Stimulated activated naive CD4-positive, alpha-beta T cell (primary cell): ENCODE measurements at places on chromosomes 12 and 14.

GRCh38 chr12:91928501-91928900, 217.1 kb downstream of the BTG1 start:
- no peak for DNase-seq

GRCh38 chr12:110896559-110896958, 23.8 kb downstream of the MYL2 start:
- no peak for DNase-seq

- DNase-seq: no peak
Measured at GRCh38 chr12:79512068-79512467, 178.7 kb downstream of the PAWR start.

DNA sequence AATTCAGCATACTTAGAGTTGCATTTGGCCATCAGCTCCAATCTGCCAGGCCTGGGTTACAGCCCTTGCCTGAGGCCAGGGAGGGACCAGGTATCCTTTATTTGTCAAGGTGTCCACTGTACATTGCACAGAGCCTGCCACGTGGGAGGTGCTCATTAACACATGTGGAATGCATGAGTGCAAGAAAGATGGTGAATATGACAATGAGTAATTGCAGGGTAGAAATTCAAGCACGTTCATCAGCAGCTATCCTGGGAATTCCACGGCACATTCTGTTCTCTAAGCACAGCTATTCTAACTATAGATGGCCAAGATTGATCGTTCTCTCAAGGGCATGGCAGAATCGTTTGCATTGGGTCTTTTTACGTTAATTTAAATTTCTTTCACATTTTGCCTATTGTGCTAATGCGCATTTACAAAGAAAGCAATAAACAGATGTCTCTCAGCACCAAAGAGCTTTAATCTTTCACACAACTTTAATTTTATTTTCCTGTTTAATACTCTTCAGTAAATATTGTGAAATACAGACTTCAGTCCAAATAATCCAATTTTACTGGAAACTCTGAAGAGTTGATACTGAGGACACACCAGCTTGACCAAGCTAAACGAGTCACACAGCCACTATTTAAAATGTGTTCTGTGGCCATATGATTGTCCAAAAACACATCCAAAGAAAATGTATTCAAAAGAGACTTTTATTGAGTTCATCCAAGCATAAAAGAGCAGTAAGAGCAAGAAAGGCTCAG, 1025.7 kb upstream of the TMEM132C start:
- no peak for DNase-seq

DNA sequence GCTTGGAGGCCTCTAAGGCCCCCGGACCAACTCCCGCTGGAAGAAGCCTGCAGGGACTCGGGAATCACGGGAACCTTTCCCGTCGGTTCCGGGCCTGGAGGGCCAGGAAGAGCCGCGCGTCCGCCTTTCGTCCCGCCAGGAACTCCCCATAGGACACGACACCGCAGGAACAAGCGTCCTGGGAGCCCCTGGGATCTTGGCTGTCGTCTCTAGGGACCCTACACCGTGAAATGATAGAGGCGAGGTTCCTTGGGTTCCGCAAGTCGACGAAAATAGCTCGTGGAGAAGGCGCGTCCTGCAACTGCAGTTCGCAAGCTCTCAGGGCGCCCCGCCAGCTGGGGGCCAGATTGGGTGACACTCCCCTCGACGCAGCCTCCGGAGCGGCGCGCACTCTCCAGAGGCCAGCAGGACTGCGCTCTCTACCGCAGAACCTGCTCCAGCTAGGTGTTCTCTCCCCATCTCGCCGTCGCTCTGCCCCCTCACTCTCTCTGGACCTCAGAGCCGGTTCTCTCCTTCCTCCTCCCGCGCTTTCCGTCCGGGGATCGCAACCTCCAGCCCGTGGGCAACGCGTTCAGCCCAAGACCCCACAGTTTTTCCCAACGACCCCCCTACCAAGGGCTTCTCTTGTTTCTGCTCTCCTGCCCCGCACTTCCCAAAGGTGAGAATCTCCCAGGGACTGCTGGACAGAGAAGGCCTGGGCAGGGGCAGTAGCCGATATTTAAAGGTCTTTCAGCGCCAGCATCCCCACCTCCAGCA, 776 bp downstream of the BMP4 start:
- no peak for DNase-seq

GRCh38 chr14:102551995-102552705, 40.3 kb upstream of the RCOR1 start:
- DNase-seq: no peak

- no peak for DNase-seq
Measured at GRCh38 chr12:40635141-40635731, 57.0 kb upstream of the CNTN1 start.

- no peak for DNase-seq
Measured at GRCh38 chr14:23125933-23126524, 7.0 kb upstream of the CEBPE start.

DNA sequence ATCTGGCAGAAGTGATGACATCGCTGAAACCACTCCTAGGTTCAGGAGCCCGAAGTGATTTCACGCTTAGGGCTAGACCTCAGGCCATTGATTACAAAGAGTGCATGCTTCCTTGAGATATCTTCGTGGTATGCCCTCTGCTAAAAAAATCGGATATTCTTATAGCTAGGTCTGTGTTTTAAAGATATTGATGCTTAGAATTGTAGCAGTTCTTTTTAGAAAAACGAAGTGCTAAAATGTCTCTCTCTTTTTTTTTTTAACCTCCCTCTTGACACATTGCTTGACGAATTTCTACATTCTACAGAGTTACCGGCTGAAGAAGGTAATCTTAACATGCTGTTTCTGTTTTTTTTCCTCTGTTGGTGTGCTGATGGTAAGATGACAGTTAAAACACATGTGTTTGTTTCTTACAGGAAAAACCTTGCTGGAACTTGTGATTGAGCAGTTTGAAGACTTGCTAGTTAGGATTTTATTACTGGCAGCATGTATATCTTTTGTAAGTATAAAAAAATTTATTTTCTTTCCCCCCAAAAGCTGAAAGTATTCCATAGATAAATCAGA, 1.3 kb downstream of the ATP2A2 start:
- DNase-seq: no peak

DNA sequence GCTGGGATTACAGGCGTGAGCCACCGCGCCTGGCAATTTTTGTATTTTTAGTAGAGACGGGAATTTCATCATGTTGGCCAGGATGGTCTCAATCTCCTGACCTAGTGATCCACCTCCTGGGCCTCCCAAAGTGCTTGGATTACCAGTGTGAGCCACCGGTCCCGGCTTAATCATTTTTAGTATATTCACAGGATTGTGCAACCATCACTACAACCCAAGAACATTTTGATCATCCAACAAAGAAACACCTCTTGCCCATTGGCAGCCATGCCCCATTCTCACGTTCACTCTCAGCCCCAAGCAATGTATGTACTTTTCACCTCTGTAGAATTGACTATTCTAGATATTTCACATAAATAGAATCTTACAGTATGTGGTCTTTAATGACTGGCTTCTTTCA, 19.9 kb downstream of the SP1 start:
- DNase-seq: no peak

DNA sequence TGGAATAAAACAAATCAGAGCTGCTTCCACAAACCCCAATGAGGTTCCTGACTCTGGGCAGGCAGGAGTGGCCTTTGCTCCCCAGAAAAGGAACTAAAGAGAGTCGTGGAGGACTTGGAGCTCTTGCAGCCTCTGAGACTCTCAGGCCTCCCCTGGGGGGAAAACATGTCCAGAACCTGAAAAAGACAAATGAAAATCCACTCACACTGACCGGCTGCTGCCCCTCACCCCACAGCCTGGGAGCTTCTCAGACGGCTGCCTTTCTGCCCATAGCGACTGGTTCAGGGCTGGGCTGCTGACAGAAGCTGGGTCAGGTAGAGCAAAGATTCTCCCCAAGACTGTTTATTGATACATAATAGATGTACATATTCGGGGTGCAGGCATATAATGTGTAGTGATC, 356.0 kb downstream of the ADGRD1 start:
- DNase-seq: no peak

GRCh38 chr14:102040153-102040552, 46.7 kb downstream of the HSP90AA1 start:
- no peak for DNase-seq

DNA sequence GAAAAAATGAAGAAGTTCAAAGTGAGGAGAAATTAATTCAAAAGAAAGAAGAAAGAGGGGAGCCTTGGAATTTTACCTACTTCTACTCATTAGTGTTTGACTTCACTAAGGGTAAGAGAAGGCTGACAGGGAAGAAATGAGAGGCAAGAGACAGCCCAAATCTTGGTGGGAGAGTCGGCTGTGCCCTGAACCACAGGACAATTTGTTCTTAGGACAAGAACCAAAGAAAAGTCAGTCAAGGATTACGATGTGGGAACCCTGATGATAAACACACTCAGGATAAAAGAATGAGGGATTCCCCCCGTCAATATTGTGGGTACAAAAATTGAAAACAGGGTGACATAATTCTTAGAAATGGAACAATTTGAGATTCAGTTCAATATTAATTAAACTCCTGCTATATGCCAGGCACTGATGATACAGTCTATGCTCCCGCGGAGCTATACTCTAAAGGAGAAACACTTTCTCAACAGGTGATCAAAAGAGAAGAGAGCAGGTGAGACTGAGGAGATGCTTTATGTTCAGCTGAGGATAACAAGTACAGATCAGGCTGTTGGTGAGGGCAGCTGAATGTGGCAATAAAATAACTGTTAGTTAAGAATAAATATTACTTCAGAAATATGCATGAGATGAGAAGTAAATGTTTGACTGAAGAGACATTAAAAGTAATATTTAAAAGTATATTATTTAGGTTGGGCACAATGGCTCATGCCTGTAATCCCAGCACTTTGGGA, 175.4 kb downstream of the SLC25A21 start:
- DNase-seq: no peak

DNA sequence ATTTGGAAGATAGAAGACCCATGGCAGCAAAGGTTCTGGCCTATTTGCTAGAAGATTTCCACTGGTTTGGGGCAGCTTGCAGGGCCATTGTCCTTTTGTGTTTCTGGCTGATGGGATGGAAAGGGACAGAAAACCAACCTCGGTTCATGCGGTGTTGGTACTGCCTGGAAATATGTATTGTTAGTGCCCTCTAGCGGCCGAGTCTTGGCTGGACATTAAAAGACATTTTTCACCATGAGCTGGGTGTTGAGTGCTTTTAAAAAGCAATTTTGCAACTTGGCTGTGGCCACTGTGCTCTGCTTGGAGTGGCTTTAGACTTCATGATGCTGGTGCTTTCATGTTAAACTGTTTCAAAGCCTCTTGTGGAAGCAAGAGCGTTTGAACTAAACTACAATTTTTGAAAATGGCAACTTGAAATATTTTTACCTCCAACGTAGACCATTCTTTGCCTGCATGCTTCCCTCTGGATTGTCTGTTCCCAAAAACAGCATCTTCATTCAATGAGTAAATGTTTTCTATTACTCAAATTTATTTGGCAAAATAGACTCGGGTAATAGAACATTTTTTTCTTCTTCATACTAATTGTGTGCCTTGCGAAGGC, 102.7 kb upstream of the TBX5 start:
- DNase-seq: peak; percentile 16

DNA sequence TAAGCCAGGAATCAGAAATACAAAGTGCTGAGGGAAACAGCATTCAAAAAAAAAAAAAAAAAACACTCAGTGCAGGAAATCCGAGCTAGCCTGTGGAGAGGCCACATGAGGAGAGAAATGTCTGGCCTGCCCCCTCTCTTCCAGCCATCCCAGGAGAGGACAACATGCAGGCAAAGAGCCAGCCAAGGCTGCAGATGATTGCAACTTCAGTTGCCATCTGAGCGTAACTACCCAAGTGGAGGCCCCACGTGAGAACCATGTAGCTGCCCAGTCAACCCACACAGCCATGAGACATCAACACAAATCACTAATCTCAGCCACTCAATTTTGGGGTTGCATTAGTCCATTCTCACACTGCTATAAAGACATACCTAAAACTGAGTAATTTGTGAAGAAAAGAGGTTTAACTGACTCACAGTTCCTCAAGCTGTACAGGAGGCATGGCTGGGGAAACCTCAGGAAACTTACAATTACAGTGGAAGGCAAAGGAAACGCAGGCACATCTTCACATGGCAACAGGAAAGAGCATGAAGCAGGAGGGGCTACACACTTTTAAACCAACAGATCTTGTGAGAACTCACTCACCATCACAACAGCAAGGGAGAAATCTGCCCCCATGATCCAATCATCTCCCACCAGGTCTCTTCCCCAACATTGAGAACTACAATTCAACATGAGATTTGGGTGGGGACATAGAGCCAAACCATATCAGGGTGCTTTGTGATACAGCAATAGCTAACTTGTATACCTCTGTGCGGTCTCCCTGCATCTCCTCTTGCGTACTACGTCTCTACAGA, 161.1 kb downstream of the PIWIL1 start:
- no peak for DNase-seq
